ENCODE measurements at places on chromosomes 6 and 20.

- DNase-seq = no peak
Measured at GRCh38 chr6:50681213-50681824, 32.0 kb upstream of the TFAP2D start.

DNA sequence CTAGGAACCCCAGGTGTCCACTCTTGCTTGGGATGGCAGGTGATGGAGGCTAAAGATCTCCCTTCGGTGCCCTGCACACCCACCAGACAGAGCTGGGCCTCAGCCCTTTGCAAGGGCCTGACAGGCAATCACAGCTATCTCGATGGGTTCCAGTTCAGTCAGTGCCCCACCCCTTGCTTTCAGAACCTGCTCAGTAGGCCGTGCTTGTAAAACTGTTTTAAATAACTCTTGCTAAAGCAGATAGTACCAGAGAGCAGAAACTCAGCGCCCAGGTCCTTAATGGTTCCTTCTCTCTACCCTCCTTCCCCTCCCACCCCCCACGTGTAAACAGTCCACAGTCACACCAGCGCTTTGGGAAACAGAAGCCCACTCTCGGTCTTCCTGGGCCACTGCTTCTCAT, 39.2 kb downstream of the C6orf132 start:
- no peak for DNase-seq

DNA sequence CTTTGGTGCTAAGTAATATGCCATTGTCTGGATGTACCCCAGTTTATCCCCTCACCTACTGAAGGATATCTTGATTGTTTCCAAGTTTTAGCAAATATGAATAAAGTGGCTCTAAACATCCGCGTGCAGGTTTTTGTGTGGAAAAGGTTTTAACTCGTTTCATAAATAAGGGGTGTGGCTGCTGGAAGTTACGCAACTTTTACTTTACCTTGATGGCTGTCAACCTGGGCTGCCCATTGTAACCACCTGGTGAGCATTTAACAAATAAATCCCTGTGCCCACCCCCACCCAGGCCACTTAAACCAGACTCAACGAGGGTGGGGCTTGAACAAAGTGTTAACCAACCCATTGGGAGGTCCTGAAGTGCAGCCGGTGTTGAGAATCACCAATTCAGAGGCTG, 187.8 kb downstream of the NRN1 start:
- no peak for DNase-seq

DNA sequence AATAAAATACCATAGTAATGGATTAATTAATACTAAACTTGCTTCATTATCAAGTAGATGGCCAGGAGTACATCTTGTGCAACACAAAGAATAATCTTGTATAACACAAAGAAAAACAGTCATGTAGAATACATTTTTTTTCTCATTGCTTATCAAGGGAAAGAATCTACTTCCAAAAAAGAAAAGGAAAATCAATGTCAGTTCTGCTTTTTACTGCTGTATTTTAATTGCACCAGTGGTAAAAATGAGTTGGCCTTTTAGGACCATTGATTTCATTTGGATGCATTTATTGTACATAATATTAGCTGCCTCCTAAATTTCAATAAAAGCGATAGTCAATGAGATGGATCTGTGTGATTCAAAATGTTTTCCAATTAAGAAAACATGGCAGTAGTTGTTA, 96.9 kb upstream of the BTBD3 start:
- DNase-seq = no peak

DNA sequence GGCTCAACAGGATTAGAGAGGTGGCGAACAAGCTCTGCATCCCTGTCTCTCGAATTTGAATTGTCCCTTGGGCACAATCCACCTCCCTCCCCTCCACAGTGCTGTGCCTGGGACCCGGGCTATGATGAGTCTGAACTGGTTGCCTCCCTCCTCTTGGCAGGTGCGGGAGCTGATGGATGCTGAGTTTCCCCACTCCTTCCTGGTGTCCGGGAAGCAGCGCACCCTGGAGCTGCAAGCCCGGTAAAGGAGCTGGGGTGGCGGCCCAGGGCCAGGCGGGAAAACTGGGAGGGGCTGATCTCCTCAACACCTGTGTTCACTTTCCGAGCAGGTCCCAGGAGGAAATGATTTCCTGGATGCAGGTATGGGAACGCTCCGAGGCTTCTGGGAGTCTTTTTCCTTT, 14.9 kb downstream of the FGD2 start:
- no peak for DNase-seq

DNA sequence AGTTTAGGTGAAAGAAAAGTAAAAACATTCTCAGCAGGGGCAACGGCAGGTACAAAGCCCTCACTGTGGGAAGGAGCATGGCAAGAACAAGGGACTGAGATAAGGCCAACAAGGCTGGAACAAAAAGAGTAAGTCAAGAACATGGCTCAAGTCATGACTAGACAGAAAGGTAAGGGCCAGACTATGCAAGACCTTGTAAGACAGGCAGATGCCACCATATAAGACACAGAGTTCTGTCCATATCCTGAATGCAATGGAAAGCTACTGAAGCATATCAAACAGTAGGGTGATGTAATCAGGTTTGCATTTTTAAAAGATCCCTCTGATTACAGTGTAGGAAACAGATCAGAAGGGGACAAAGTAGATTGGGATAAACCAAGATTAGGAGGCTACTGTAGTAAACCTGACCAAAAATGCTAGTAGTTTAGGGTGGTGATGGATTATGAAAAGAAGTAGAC, 5.5 kb downstream of the REV3L start:
- no peak for DNase-seq

DNA sequence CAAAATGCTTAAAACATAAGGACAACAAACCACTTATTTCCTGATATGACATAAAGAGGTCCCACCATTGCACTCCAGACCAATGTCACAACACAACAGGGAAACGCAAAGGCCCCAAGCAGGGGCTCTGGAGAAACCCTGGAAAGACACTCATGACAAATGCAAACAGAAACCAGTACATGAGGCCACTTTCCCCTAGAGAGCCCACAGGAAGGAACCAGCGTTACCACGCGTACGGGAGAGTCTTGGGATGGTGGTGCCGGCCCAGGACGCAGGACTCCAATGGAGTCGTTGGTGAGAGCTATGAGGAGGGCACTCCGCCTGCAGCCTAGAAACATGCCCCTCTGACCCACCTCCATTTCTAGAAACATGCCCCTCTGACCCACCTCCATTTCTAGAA, 20.2 kb downstream of the GMEB2 start:
- DNase-seq = no peak

DNA sequence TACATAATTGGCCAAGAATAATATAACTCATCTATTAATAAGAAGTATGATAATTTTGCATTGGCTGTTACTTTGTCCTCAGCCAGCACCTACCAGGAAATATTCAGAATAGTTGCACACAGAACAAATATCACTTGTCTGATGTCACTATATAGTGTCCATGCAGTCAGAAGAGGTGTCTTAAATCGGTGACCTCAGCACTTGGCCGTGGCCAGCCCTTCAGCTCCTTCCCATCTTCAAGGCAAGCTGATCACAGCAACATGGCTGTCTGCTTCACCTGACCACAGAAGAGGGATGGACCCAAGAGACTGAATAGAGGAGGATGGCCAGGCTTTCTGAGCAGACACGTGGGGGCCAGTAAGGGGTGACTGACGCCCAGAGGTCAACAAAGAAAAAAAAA, 22.2 kb downstream of the PDE10A start:
- DNase-seq = no peak

DNA sequence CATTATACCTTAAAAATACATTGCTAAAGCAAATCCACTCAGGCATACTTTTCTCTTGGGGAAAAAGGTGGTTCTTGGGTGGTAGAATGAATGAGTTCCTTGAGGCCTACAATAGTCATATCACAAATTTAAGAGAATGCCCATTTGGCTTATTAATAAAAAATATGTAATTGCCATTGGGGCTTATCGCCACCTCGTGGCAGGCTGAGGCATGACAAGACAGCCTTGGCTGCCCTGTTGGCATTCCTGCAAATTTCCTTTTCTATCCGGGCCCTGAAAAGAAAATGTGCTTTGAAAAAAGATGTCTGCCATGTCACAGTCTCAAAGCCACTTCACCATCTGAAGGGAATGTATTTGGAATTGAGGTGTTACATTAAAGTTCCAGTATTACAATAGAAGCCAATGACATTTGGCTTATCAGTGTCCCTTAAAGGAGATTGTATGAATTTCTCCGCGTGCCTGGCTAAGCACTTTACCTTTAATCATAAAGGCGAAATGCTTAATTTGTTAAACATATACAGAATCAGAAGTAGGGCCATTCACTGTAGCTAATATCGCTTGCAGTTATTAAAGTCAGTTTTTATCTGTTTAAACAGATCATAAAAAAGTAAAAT, 188.3 kb upstream of the ZFP64 start:
- DNase-seq = peak; percentile 6

DNA sequence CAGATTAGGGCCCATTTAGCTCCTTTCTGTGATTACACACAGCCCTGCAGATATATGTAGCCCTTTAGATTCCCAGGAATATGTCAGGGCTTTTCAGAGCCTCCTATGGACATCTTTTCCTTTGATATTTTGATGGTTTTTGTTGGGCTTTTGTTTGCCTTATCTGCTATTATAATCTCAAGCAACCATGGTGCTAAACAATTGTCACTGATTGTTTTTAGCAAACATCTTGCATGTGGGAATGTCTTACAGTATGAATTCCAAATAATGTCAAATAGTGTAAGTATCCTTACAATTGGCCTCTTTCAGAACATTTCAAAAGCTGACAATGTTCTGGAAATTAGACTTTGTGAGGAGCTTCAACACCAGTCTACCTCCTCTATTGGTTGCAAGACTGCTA, 333.6 kb upstream of the OPRM1 start:
- DNase-seq = no peak

Measured in stimulated activated CD8-positive, alpha-beta memory T cell treated with anti-CD3 and anti-CD28 coated beads, Interleukin-15, amount 100 ng/mL, for 1 hour (primary cell).